ENCODE measurements at places on chromosomes 13 and 19. TPM values are rescaled to one million over a fixed set of nuclear protein-coding genes. Genes with fewer than 3 reads are reported as not detected.

GRCh38 chr13:76635232-76636230, 250.7 kb downstream of the KCTD12 start:
- no peak overlapping the region for H3K27ac ChIP-seq
- no peak for DNase-seq
- no peaks in the 10 kb centered on the region for H3K36me3 ChIP-seq
- H3K27me3 ChIP-seq = peaks cover 9% of the 10 kb centered on the region
- no peak overlapping the region for H3K4me3 ChIP-seq

GRCh38 chr19:33414667-33415605, 41.4 kb downstream of the CEBPG start:
- peaks cover 4% of the 10 kb centered on the region for H3K36me3 ChIP-seq
- peaks cover 11% of the 10 kb centered on the region for H3K4me1 ChIP-seq
- no peak overlapping the region for H3K27ac ChIP-seq
- DNase-seq = no peak

DNA sequence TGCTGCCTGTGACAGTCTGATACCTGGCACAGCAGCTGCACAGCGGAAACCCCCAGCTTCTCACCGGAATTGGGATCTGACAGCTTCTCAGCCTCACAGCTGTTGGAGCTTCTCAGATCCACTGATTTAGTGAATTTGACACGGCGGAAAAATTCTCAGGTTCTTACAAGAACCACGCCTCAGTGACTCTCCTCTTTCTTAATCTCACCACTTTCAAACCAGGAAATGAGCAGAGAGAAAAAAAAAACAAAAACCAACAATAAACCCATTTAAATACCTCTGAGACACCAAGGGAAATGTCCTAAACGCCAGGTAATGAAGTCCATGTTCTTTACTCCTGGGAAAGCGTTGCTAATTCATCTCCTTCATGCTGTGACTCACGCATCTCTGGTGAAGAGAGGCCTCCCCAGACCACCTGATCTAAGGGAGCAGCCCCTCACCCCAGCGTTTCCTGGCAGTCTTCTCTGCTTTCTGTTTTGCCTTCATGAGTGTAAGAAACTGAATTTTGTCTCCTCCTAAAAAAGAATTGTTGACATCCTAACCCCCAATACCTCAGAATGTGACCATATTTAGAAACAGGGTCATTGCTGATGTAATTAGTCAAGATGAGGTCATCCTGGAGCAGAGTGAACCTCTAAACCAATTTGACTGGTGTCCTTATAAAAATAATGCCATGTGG, 15.9 kb upstream of the IZUMO2 start:
- H3K27me3 ChIP-seq = peaks cover 24% of the 10 kb centered on the region
- H3K4me1 ChIP-seq = no peaks in the 10 kb centered on the region
- no peak for DNase-seq
- H3K27ac ChIP-seq = no peak overlapping the region

GRCh38 chr13:33743438-33744368, 74.2 kb upstream of the RFC3 start:
- peaks cover 6% of the 10 kb centered on the region for H3K27me3 ChIP-seq
- H3K27ac ChIP-seq = peak overlapping the region; percentile 7
- H3K4me1 ChIP-seq = peaks cover 20% of the 10 kb centered on the region
- H3K4me3 ChIP-seq = no peak overlapping the region

DNA sequence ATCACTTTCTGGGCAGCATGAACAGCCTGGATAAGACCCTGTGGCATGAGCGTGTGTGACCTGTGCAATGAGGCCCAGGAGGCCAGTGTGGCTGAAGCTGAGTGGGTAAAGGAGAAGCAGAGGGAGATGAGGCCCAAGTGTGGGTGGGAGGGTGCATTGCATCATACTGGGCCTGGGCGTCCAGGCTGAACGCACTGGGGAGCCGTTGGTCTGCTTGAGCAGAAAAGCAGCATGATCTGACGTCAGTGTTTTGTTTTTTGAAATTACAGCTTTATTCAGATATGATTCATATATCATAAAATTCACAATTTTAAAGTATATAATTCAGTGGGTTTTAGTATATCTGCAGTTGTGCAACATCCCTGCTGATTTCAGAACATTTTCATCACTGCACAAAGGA, 409.7 kb downstream of the HS6ST3 start:
- no peak overlapping the region for H3K27ac ChIP-seq
- no peaks in the 10 kb centered on the region for H3K36me3 ChIP-seq
- no peaks in the 10 kb centered on the region for H3K27me3 ChIP-seq
- no peak overlapping the region for H3K4me3 ChIP-seq
- H3K4me1 ChIP-seq = no peaks in the 10 kb centered on the region

DNA sequence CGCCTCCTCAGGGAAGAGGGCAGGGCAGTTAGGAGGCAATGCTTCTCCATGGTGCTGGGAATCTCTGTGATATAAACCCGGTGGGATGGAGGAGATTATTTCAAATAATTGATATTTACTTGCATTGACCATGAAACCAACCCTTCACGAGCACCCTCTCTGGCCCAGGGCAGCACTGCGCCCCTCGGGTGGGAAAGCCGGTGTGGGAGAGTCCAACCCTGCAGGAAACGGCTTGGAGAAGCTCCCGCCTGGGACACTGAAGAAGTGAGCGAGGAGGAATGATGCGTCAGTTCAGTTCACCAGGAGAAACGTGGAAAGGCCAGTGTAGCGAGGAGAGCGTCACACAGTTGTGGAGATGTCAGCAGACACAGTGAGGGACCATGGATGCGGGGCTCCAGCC, 99.9 kb downstream of the COL4A2 start:
- no peaks in the 10 kb centered on the region for H3K36me3 ChIP-seq
- H3K4me1 ChIP-seq = no peaks in the 10 kb centered on the region
- H3K27ac ChIP-seq = no peak overlapping the region
- peak overlapping the region; percentile 54 for H3K4me3 ChIP-seq
- no peak for DNase-seq
- H3K27me3 ChIP-seq = peaks cover 51% of the 10 kb centered on the region

DNA sequence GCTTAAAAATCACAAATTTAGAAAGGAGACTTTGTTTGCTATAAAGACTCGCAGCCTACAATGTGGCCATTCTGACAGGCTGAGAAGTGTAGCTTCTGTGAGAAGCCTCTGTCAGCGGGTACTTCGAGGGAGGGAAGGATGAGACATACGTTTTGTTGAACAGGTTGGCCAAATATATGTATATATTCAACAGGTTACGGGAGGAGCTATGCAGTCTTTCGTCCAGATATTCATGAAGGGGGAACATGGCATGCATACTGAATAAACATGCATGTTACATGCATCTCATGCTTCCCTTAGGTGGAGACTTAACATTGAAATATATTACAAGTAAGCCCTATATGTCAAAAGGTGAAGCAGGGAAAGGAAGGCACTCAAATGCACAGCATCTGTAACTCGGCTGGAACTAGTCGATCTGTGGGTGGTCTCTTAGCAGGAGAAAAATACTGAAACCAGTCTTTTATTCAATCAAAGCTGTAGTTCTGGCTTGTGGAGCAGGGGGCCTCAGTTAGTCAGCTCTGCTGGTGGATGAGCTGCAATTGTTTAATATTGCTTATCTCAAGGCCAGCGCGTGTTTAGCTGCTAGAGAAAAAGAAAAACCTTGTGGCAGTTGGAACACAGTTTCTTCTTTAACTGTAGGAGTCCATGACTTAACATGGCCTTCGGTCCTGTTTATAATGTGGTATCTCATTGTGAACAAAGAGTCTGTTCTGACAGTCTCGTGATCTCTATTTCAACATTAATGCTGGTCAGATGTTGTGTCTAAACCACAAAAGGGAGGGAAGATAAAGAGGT, 94.3 kb downstream of the FAM216B start:
- peaks cover 29% of the 10 kb centered on the region for H3K27me3 ChIP-seq
- H3K4me1 ChIP-seq = no peaks in the 10 kb centered on the region
- no peak overlapping the region for H3K27ac ChIP-seq

- peaks cover 17% of the 10 kb centered on the region for H3K4me1 ChIP-seq
- DNase-seq = peak; percentile 39
- no peak within 1 kb of the TSS for H3K27ac ChIP-seq
- no peaks in the 10 kb centered on the region for H3K36me3 ChIP-seq
- H3K27me3 ChIP-seq = peaks cover 4% of the 10 kb centered on the region
Measured at GRCh38 chr19:48752496-48753365, at the start of gene FUT1. Gene FUT1 (minus strand): TSS chr19:48752641. CDS start chr19:48751281, 1,360 bp downstream.

DNA sequence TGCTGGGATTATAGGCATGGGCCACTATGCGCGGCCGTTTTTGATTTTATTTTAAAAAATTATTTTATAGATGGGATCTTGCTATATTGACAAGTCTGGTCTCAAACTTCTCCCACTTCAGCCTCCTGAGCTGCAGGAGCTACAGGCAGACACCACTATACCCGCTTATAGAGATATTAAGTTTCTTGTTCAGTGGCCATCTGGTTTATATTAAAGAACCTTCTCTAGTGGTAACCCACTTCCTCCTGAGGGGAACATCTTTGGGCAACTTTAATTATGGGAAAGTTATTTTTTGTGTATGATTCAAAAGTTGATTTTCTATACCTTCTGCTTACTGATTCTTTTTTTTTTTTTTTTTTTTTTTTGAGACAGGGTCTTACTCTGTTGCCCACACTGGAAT, 172.7 kb downstream of the KLF5 start:
- no peak overlapping the region for H3K27ac ChIP-seq
- peaks cover 46% of the 10 kb centered on the region for H3K4me1 ChIP-seq
- H3K4me3 ChIP-seq = no peak overlapping the region
- no peaks in the 10 kb centered on the region for H3K27me3 ChIP-seq
- no peaks in the 10 kb centered on the region for H3K36me3 ChIP-seq

DNA sequence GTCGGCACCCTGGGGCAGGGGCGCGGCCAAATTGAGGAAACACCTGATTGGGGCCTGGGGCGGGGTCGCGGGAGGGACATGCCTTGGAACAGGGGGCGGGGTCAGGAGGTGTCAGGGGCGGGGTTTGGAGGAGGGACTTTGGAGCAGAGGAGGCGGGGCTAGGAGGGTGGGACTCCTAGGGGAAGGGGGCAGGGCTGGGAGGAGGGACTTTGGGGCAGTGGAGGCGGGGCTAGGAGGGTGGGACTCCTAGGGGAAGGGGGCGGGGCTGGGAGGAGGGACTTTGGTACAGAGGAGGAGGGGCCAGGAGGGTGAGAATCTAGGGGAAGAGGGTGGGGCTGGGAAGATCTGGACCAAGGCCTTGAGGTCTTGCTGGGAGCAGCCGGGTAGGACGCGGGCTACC, 21.9 kb downstream of the GRIN2D start:
- peak; percentile 64 for DNase-seq
- H3K36me3 ChIP-seq = no peaks in the 10 kb centered on the region
- peaks cover 17% of the 10 kb centered on the region for H3K27me3 ChIP-seq
- peaks cover 30% of the 10 kb centered on the region for H3K4me1 ChIP-seq
- H3K4me3 ChIP-seq = peak overlapping the region; percentile 88
- H3K27ac ChIP-seq = no peak overlapping the region

DNA sequence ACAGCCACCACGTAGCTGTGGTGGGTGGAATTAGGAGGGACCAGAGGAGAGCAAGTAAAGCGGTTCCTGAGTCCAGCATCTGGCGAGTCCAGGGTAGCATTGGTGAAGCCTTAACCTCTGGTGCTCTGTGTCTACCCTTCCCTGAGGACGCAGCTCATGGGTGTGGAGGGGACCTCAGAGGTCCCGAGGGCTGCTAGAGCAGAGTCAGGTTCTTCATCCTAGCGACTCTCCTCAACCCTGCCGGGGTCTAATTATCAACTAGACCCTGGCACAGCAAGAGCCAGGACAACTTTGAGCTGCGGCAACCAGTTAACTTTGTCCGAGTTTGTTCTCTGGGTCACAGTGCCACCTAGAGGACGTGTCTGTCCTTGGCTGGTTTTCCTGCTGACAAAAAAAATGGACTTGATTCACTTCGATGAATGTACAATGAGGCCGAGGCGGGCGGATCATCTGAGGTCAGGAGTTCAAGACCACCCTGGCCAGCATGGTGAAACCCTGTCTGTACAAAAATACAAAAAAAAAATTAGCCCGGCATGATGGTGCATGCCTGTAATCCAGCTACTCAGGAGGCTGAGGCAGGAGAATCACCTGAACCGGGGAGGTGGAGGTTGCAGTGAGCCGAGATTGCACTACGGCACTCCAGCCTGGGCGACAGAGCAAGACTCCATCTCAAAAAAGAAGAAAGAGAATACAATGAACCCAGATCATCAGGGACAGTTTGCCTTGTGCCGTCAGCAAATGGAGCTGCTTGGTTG, 25.0 kb downstream of the TSSK6 start:
- peaks cover 60% of the 10 kb centered on the region for H3K4me1 ChIP-seq
- no peak overlapping the region for H3K4me3 ChIP-seq
- no peaks in the 10 kb centered on the region for H3K27me3 ChIP-seq
- DNase-seq = peak; percentile 85
- peak overlapping the region; percentile 97 for H3K27ac ChIP-seq

DNA sequence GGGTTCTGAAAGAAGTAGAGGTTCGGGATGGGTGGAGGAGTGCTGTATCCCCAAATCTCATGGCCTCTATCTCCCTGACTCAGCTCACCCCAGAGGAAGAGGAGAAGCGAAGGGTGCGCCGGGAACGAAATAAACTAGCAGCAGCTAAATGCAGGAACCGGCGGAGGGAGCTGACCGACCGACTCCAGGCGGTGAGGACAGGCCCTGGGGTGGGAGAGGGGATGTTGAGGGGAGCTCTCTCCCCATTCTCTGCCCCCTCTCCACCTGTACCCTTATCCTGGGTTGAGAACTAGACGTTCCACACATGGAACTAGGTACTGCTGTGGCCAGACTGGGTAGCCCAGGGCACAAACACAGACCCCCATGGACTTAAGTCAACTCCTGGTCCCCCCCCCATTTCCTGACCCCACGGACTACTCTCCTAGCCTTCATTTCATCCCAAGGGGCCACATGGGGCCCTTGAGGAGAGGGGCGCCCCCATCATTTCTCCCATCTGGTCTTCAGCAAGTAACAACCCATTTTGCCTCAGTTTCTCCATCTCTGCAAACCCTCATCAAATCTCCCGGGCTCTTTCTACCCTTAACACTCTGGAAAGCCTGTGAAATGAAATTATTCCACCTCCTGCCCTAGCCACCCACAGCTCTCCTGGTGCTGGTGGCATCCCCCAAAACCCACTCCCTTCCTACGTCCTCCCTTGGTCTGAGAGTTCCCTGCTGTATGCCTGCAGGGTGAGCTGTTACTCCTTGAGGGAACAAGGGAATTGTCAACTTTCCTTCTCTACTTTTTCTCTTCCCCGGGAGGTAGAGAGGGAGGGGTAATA, 3.5 kb downstream of the FOSB start:
- DNase-seq = no peak
- peaks cover 32% of the 10 kb centered on the region for H3K27me3 ChIP-seq
- peaks cover 34% of the 10 kb centered on the region for H3K4me1 ChIP-seq
- H3K27ac ChIP-seq = peak overlapping the region; percentile 100
- peak overlapping the region; percentile 91 for H3K4me3 ChIP-seq
- peaks cover 3% of the 10 kb centered on the region for H3K36me3 ChIP-seq

DNA sequence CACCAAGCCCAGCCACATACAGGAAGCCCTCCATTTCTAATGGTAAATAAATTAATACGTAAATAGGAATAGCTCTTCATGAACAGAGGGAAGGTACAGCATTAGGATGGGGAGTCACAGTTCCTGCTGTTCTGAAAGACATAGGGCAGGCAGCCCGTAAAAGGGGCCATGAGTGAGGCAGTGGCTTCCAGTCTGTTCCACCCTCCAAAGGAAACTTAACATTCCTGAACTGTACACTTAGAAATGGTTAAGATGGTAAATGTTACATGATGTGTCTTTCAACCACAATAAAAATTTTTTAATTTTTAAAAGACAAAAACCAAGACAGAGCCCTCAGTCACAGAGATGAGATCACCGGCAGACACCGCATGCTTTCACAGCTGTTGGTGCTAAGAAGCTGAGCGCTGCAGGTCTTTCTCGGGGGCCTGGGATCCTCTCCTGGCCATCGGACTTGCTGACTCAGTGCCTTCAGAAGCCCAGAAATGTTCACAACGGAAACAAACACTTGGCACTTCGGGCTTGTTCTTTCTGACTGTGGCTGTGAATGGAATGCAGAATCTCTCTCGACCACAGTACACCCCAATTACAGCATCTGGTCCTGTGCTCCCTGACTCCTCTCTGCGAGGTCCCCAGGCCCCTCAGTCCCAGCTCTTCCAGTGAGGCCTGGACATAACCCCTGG, 36.4 kb downstream of the EPS15L1 start:
- no peaks in the 10 kb centered on the region for H3K36me3 ChIP-seq
- DNase-seq = no peak
- no peak overlapping the region for H3K4me3 ChIP-seq
- H3K4me1 ChIP-seq = peaks cover 3% of the 10 kb centered on the region
- peak overlapping the region; percentile 65 for H3K27ac ChIP-seq

Gene TMC4
- total RNA-seq = not detected

Measured in naive thymus-derived CD8-positive, alpha-beta T cell (primary cell).